Adrenal gland (tissue), 19 donors: ENCODE measurements at places on chromosomes 11 and 22. TPM values are rescaled to one million over a fixed set of nuclear protein-coding genes. Genes with fewer than 3 reads are reported as not detected.

GRCh38 chr11:48007677-48008076 lies 27.3 kb downstream of the PTPRJ start:
- H3K4me1 ChIP-seq: no peaks in the 10 kb centered on the region
- no peaks in the 10 kb centered on the region for H3K27me3 ChIP-seq

GRCh38 chr11:131840545-131840944 lies 470.1 kb downstream of the NTM start:
- no peak overlapping the region for H3K27ac ChIP-seq
- no peak overlapping the region for H3K4me3 ChIP-seq
- H3K27me3 ChIP-seq: no peaks in the 10 kb centered on the region
- no peaks in the 10 kb centered on the region for H3K36me3 ChIP-seq
- H3K4me1 ChIP-seq: no peaks in the 10 kb centered on the region

The CST6 gene
- total RNA-seq: not detected

DNA sequence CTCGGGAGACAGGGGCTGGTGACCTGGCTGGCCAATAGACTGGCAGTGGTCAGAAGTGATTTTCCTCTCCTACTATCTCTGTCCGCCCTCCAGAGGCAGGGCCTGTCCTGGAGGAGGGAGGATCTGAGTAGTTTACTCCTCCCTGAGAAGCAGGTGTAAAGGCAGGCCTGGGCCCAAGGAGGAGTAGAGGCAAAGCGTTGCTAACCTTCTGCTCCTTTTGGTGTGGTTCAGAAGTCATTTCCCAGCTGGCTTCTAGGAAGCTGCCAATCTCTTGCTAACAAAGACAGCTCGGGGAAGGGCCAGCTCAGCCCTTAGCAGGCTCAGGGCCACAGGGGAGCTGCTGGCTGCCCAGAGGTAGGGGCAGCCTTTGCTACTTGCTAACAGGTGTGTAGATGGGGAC lies 151.1 kb upstream of the NECTIN1 start:
- H3K4me1 ChIP-seq: no peaks in the 10 kb centered on the region
- DNase-seq: no peak
- H3K36me3 ChIP-seq: no peaks in the 10 kb centered on the region
- no peak overlapping the region for H3K4me3 ChIP-seq
- no peaks in the 10 kb centered on the region for H3K27me3 ChIP-seq
- H3K27ac ChIP-seq: no peak overlapping the region

DNA sequence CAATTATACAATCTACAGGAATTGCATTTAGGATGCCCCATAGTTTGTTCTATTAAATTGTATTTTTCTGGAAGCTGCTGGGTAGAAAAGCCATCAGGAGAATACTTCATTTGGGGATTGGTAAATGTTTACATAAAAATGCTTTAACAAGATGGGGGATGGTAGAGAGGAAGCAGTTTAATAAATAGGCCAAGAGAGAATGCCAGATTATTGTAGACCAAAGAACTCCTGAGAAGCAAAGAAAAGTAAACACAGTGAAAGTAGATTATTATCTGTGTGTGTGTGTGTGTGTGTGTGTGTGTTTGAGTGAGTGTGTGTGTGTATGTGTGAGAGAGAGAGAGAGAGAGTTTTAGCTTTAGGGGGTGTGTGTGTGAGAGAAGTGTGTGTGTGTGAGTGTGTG lies 820.4 kb upstream of the CCDC90B start:
- no peaks in the 10 kb centered on the region for H3K36me3 ChIP-seq
- H3K27me3 ChIP-seq: no peaks in the 10 kb centered on the region
- no peak overlapping the region for H3K27ac ChIP-seq
- no peak for DNase-seq
- H3K4me1 ChIP-seq: peaks cover 15% of the 10 kb centered on the region

The CNTN5 gene
- not detected for total RNA-seq

- DNase-seq: peak; percentile 74
- peak overlapping the region; percentile 60 for H3K4me3 ChIP-seq
- H3K4me1 ChIP-seq: peaks cover 10% of the 10 kb centered on the region
- no peaks in the 10 kb centered on the region for H3K36me3 ChIP-seq
- H3K27me3 ChIP-seq: no peaks in the 10 kb centered on the region
- peak overlapping the region; percentile 58 for H3K27ac ChIP-seq
Measured at GRCh38 chr11:115503083-115503885, 931 bp downstream of the CADM1 start.

GRCh38 chr11:111947143-111947542 lies 10.0 kb downstream of the DIXDC1 start:
- H3K4me1 ChIP-seq: peaks cover 20% of the 10 kb centered on the region
- no peak overlapping the region for H3K27ac ChIP-seq
- no peaks in the 10 kb centered on the region for H3K36me3 ChIP-seq
- H3K27me3 ChIP-seq: no peaks in the 10 kb centered on the region

The TEF gene
- total RNA-seq: 17.0 TPM

- no peak overlapping the region for H3K4me3 ChIP-seq
- H3K27ac ChIP-seq: no peak overlapping the region
- H3K36me3 ChIP-seq: no peaks in the 10 kb centered on the region
- H3K27me3 ChIP-seq: no peaks in the 10 kb centered on the region
- H3K4me1 ChIP-seq: no peaks in the 10 kb centered on the region
Measured at GRCh38 chr11:120858740-120859139, 165.2 kb upstream of the TBCEL start.

- H3K27me3 ChIP-seq: no peaks in the 10 kb centered on the region
- H3K36me3 ChIP-seq: no peaks in the 10 kb centered on the region
- no peak overlapping the region for H3K27ac ChIP-seq
- no peak for DNase-seq
- no peaks in the 10 kb centered on the region for H3K4me1 ChIP-seq
- H3K4me3 ChIP-seq: no peak overlapping the region
Measured at GRCh38 chr11:3089236-3090061, 32.2 kb upstream of the CARS1 start.

DNA sequence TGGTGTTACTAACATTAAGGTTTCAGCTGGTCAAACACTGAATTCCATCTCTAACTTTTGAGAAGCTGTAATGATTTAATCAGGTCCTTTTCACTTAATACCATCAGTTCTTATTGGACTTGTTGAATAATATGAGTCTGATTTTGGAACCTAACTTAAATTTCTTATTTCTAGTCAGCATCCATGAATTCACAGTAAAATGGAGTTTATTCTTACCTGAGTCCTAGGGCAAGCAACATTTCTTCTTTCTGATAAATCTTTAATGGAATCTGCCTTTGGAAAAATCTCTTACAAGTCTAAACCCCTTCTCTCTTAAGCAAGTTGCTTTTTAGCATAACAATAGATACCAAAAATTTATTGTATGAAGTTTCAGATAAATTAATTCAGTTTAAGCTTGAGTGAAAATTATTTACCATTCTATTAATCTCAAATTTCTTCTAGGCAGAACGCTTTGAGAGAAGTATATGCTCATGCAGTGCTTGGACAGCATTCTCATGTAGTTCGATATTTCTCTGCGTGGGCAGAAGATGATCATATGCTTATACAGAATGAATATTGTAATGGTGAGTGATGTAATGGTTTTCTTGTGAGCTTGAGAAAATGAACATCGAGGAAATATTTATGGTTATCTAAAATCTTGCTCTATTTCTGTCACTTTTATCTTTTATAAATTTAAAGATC lies 3.4 kb downstream of the WEE1 start:
- H3K4me3 ChIP-seq: no peak overlapping the region
- DNase-seq: no peak
- H3K36me3 ChIP-seq: peaks cover 2% of the 10 kb centered on the region

The OR51B5 gene
- 0.45 TPM for total RNA-seq

DNA sequence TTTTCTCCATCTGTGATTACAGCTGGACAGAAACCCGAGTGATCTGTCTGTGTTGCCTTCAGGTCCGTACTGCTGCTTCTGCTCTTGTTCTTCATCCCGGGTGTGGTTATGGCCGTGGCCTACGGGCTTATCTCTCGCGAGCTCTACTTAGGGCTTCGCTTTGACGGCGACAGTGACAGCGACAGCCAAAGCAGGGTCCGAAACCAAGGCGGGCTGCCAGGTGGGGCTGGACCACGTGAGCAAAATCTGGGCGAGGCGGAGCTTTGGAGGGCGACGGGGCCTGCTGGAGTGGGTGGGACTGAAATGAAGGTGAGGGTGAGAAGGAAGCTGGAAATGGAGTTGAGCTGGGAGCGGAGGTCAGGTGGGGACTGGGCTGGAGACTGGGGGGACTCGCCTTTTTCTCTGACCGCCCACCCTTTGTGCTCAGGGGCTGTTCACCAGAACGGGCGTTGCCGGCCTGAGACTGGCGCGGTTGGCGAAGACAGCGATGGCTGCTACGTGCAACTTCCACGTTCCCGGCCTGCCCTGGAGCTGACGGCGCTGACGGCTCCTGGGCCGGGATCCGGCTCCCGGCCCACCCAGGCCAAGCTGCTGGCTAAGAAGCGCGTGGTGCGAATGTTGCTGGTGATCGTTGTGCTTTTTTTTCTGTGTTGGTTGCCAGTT lies 11.1 kb downstream of the CCKBR start:
- H3K36me3 ChIP-seq: no peaks in the 10 kb centered on the region
- H3K27ac ChIP-seq: no peak overlapping the region
- no peaks in the 10 kb centered on the region for H3K4me1 ChIP-seq
- DNase-seq: no peak

The OR52E8 gene
- total RNA-seq: not detected

DNA sequence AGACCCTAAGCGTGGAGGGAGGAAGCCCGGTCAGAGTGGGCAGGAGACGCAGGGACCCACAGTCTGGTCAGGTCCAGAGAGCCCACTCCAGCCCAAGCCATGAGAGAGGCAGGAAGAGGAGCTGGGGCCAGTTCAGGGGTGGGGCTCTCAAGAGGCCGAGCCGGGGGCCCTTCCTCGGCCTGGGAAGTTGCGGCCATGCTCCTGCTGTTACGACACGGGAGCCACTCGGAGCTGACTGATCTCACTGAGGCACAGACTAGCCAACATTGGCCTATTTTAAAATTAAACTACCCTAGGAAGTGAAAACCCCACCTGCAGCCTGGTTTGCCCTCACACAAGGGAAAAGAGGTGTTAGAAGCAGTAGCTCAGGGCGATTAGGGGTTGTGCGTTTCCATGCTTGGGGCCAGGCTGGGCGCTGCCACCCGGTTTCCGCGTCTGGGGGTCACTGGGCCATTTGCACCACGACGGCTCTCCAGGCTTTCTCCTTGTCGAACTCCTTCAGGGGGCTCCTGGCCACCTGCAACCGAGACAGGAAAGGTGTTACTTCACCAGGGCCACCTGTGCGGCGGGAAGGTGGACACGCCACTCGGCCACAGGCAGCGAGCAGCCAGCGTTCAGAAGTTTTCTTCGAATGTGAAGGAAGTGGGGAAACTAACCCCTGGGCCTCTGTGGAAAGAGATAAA lies 3.2 kb upstream of the TTLL8 start:
- peaks cover 27% of the 10 kb centered on the region for H3K27me3 ChIP-seq
- H3K4me3 ChIP-seq: no peak overlapping the region
- H3K27ac ChIP-seq: no peak overlapping the region
- DNase-seq: no peak
- no peaks in the 10 kb centered on the region for H3K4me1 ChIP-seq

DNA sequence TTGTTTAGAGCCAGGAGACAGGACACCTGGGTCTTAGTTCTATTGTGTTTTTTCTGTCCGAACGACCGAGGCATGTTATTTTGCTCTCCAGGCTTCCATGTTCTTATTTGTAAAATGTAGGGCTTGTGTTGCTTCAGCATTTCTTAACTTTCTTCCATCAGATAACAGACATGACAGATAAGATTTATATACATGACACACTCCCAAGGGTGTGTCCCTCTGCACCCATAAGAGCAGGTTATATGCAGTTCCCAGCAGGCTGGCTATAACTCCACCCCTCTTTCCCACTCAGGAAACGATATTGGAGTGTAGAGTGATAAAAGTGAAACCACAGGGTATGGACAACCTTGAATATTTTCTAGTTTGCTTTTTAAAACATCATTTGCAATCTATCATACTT lies 65.8 kb downstream of the APIP start:
- H3K4me3 ChIP-seq: no peak overlapping the region
- H3K27ac ChIP-seq: no peak overlapping the region
- H3K27me3 ChIP-seq: no peaks in the 10 kb centered on the region
- no peaks in the 10 kb centered on the region for H3K36me3 ChIP-seq

GRCh38 chr11:119107538-119108145 lies 498 bp downstream of the C2CD2L start:
- H3K27me3 ChIP-seq: no peaks in the 10 kb centered on the region
- no peak overlapping the region for H3K27ac ChIP-seq
- no peak for DNase-seq
- H3K36me3 ChIP-seq: peaks cover 21% of the 10 kb centered on the region
- H3K4me1 ChIP-seq: peaks cover 34% of the 10 kb centered on the region

GRCh38 chr11:78564490-78565467 lies 9.9 kb downstream of the NARS2 start:
- no peaks in the 10 kb centered on the region for H3K27me3 ChIP-seq
- H3K4me3 ChIP-seq: no peak overlapping the region
- no peaks in the 10 kb centered on the region for H3K36me3 ChIP-seq
- no peak overlapping the region for H3K27ac ChIP-seq
- H3K4me1 ChIP-seq: peaks cover 31% of the 10 kb centered on the region

DNA sequence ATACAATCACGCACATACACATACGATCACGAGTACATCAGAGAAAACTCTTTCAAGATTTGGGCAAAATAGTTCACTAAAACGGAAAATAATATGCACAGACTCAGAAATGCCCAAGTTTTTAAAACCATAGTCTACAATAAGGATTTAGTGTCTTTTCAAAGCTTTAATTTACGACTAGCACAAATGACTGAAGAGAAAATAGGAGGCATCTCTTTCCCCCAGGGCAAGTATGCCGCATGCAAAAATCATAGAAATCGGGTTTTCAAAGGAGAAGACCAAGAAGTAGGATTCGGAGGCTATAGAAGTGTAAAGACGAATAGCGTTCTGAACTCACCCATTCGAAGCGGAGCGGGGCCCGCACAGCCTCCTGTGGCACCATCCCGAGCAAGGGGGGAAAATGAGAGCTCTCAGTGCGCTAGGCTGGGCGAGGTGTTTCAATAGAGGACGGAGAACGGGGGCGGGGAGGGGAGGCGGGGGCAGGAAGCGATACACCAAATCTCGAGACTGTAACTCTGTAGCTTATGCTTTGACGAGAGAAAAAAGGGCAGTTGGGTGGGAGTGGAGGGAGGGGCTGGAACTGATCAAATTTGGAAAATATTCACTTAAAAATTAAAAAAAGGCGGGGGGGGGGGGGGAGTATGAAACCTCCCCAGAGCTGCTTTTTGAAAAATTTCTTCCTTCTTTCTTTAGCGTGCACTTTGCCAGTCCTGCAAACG lies 15.8 kb downstream of the BLID start:
- peak overlapping the region; percentile 72 for H3K27ac ChIP-seq
- H3K27me3 ChIP-seq: no peaks in the 10 kb centered on the region
- no peak overlapping the region for H3K4me3 ChIP-seq
- no peaks in the 10 kb centered on the region for H3K4me1 ChIP-seq
- peak; percentile 67 for DNase-seq

The SLC5A4 gene
- 0.14 TPM for total RNA-seq

- H3K27me3 ChIP-seq: no peaks in the 10 kb centered on the region
- no peak for DNase-seq
- no peak overlapping the region for H3K27ac ChIP-seq
- no peaks in the 10 kb centered on the region for H3K4me1 ChIP-seq
- H3K36me3 ChIP-seq: no peaks in the 10 kb centered on the region
Measured at GRCh38 chr11:117511483-117511930, 183.9 kb downstream of the CEP164 start.

- no peaks in the 10 kb centered on the region for H3K36me3 ChIP-seq
- H3K4me1 ChIP-seq: peaks cover 25% of the 10 kb centered on the region
- DNase-seq: peak; percentile 61
- H3K27me3 ChIP-seq: no peaks in the 10 kb centered on the region
- no peak overlapping the region for H3K4me3 ChIP-seq
Measured at GRCh38 chr22:41799486-41800347, 762 bp upstream of the CCDC134 start.

The E2F8 gene
- total RNA-seq: 0.54 TPM

The CHRM1 gene
- 0.22 TPM for total RNA-seq

GRCh38 chr11:110125632-110126031 lies 32.4 kb downstream of the ZC3H12C start:
- DNase-seq: peak; percentile 40
- no peaks in the 10 kb centered on the region for H3K36me3 ChIP-seq
- peaks cover 63% of the 10 kb centered on the region for H3K4me1 ChIP-seq
- H3K27ac ChIP-seq: peak overlapping the region; percentile 36
- H3K4me3 ChIP-seq: no peak overlapping the region
